ENCODE measurements at places on chromosomes 3 and 15. TPM values are rescaled to one million over a fixed set of nuclear protein-coding genes. Genes with fewer than 3 reads are reported as not detected.

DNA sequence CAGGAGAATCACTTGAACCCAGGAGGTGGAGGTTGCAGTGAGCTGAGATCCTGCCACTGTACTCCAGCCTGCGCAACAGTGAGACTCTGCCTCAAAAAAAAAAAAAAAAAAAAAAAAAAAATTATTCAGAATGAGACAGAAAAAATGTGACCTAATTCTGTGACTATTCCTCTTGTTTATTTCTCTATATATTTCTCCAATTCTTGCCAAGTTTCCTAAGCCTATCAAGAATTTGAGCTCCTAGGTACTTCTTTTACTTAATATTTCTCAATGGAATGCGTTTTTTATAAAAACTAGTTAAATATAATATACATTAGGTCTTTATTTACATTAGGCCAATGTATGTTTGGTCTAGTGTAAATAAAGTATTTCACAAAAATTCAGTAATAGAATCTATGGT, 86.8 kb downstream of the NAALADL2 start:
- DNase-seq: no peak

DNA sequence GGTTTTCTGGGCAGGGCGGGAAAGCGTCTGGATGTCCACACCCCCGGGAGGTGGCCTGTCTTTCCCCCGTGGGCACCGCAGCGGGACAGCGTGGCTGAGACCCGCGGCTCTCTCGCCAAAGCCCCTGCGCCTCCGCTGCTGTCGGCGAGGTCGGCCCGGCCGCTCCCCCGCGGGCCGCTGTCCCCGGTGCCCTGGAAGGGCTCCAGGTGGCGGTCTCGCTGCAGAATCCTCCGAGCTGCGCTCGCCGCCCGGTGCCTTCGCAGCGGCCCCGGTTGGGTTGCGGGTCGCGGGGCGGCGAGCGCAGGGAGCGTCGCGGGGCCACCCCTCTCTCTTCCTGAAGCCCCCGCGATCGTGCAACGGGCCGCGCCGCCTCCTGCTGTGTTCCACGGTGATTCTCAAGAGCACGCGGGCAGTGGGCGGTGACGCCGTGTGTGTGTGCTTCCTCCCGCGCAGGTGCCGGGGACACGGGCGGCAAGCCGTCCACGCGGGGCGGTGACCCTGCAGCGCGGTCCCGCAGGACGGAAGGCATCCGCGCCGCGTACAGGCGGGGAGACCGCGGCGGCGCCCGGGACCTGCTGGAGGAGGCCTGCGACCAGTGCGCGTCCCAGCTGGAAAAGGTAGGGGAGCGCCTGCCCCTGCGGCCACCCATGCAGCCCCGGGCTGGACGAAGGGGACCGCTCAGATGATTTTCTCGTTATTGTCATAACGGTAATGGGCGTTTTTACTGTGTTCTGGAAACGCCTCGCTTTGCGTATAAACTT, 54.4 kb downstream of the LRRK1 start:
- no peak for DNase-seq

- DNase-seq: no peak
These were observed 46.7 kb downstream of the KLHL6 start for GRCh38 chr3:183508821-183509220.

DNA sequence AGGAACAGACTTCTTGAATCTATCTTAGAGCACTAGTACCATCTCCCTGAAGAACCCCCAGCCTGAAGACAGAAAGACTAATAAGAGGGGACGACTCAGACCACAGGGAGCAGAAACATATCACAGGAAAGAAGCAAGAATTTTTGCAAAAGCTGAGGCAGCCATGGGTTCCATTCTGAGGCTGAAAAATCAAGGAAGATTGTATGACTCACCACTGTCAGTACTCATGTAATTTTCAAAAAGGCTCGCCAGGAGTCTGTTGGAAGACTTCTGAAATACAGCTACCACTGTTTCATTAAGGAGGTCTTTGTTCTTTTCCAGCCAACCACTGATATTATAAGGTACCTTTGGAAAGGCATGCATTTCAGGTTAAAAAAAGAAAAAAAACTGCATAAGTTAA, 47.5 kb downstream of the MYH15 start:
- DNase-seq: no peak

- peak; percentile 18 for DNase-seq
These were observed 164.6 kb upstream of the LINGO1 start for GRCh38 chr15:77797270-77797669.

GRCh38 chr15:86677278-86677677, 597.6 kb downstream of the AGBL1 start:
- DNase-seq: no peak

Gene GPR176
- 0.24 TPM for total RNA-seq

Gene KLHL40
- not detected for total RNA-seq

Gene SORD
- total RNA-seq: 23.8 TPM

Gene SEMA3B
- total RNA-seq: 0.37 TPM

Gene TM4SF1
- total RNA-seq: not detected

Gene FEZF2
- not detected for total RNA-seq
